ENCODE measurements at places on chromosomes 11 and 22. TPM values are rescaled to one million over a fixed set of nuclear protein-coding genes. Genes with fewer than 3 reads are reported as not detected.

- no peak overlapping the region for H3K4me3 ChIP-seq
- DNase-seq = no peak
- H3K27me3 ChIP-seq = no peaks in the 10 kb centered on the region
- no peaks in the 10 kb centered on the region for H3K4me1 ChIP-seq
- H3K27ac ChIP-seq = no peak overlapping the region
- H3K36me3 ChIP-seq = no peaks in the 10 kb centered on the region
Observed at GRCh38 chr11:14237444-14237961, 121.5 kb downstream of the RRAS2 start.

- H3K4me3 ChIP-seq = no peak overlapping the region
- H3K27me3 ChIP-seq = no peaks in the 10 kb centered on the region
- H3K4me1 ChIP-seq = no peaks in the 10 kb centered on the region
- no peak overlapping the region for H3K27ac ChIP-seq
- no peaks in the 10 kb centered on the region for H3K36me3 ChIP-seq
Observed at GRCh38 chr11:19869946-19870589, 157.4 kb downstream of the NAV2 start.

DNA sequence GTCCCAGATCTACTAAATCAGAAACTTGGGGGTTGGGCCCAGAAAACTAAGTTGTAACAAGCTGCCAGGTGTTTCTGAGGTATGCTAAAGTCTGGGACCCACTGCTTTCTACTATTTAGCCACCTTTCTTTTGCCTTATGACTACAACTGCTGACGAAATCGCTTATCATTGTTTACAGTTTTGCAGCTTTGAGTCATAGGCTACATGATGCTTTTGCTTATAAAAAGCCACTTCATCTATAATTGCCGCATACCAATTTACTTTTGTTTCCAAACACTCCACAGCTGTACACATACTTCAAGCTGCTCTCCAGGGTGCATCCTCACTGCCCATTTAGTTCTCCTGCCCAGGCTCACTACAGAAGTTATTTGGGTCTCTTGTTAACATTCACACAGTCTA is 144.7 kb downstream of the ENTHD1 start:
- no peak overlapping the region for H3K4me3 ChIP-seq
- DNase-seq = no peak
- no peaks in the 10 kb centered on the region for H3K36me3 ChIP-seq
- H3K27ac ChIP-seq = no peak overlapping the region
- H3K27me3 ChIP-seq = no peaks in the 10 kb centered on the region

DNA sequence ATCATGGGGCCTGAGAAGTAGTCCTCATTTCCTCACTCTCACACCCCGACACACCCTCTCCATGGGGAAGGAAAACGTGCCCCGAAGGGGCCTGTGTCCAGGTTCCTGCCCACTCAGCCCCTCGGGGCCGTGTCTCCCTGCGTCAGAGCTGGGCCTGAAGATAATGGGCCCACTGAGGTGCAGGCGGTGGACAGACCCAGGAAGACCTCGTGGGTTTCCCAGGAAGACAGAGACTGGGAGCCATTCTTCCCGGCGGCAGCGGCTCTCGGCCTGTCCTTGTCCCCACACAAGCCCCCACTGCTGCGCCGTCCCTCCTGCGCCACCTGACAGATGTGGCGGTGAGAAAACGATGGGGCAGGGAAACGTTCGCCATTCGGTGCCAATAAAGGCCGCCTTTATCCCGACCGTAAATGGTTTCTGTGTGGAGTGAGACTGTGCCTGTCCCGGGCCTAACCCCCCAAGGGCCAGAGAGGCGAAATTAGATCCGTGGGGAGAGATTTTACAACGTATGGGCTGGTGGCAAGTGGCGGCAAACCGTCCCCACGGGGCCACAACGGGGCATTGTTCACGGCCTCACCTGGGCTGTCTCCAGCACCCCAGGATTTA is 89.0 kb downstream of the CDKN1C start:
- no peak overlapping the region for H3K27ac ChIP-seq
- H3K27me3 ChIP-seq = no peaks in the 10 kb centered on the region
- peaks cover 6% of the 10 kb centered on the region for H3K36me3 ChIP-seq
- DNase-seq = no peak

Gene NEU3
- 3.2 TPM for polyA plus RNA-seq
